Nephron progenitor cell (in vitro differentiated cells): ENCODE measurements at places on chromosomes 7 and 10.

- no peak for DNase-seq
Observed at GRCh38 chr7:155437836-155438235, 20.1 kb upstream of the EN2 start.

- DNase-seq, result peak; percentile 15
Observed at GRCh38 chr10:68871105-68871711, 29.9 kb upstream of the DDX50 start.

DNA sequence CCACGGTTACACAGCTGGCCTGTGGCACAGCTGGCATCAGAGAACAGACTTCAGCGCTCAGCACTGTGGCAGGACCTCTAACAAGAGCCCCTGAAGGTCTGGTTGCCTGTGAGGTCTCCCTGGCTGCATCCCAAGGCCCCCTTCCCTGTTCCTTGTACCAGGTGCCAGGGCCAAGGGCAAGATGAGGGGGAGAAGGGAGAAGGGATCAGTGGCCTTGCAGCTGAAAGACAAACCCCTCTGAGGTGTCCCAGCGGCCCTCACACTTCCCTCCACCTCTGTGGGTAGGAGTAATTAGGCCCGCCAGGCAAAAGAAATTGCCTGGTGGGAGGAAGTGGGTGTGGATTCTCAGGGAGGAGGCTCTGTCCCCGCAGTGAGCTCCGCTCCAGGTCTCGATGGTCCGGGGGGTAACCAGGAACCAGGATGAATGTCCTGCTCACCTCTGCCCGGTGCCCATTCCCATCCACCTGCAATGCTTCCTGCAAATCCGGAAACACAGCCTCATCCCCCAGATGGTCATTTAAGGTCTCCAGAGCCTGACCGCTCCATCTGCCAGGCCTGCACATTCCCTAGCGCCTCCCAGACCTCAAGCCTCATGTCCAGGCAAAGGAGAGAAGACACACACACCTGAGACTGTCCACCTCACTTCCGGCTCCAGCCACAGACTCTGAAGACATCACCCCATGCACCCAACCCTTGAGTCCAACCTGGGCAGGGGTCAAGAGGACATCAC, 22.7 kb downstream of the GRID2IP start:
- DNase-seq, result no peak

GRCh38 chr10:124494046-124494807, 32.6 kb downstream of the LHPP start:
- DNase-seq, result no peak

DNA sequence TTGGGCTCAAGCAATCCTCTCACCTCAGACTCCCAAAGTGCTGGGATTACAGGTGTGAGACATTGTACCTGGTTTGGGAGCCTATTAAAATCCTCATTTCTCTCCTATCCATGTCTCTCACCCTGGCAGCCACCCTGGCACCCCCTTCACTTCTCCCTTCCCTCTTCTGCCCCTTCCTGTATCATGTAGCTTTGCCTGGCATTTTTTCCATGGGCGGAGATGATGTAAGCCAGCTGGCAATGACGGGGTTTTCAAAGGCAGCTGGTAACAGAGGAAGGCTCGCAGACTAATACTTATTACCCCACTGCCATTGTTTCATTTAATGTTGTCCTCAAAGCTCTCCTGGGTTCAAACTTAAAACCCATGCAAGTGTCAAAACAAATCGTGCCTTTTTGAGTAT, 61.9 kb downstream of the RGS10 start:
- DNase-seq, result no peak

- DNase-seq, result no peak
Observed at GRCh38 chr7:140423501-140423900, 19.6 kb downstream of the RAB19 start.

DNA sequence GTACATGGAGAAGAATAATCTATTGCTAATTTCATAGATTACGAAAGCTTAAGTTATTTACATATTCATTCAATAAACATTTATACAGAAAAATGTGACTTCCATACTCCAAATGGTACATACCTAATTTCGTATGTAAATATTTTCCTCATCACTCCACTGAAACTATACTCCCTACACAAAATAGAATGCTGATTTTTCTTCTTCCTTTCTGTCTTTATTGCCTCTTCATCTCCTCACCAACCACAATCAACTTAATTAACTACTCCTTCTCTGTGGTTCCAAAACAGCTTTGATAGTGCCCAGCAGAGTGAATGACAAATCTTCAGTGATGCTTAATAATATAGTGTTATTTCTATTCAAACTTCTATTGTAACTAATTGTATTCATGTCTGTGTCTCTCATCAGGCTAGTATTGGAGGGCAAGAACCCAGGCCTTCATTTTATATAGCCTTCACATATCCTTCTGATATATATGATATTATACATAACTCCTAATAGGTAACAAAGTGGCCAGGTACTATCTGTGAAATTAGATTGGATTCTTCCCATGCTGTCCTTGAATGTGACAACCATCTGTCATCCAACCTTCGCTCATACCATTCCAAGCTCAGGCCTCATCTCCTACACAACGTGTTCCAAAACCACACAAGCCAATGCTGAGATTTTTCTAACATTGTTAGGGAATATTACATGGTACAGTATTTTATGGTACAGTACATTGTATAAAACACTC, 5.3 kb downstream of the ITGB1 start:
- DNase-seq, result no peak

GRCh38 chr10:126380352-126381076, 7.8 kb downstream of the ADAM12 start:
- DNase-seq, result no peak

GRCh38 chr10:14240253-14241189, 90.2 kb downstream of the FRMD4A start:
- no peak for DNase-seq

DNA sequence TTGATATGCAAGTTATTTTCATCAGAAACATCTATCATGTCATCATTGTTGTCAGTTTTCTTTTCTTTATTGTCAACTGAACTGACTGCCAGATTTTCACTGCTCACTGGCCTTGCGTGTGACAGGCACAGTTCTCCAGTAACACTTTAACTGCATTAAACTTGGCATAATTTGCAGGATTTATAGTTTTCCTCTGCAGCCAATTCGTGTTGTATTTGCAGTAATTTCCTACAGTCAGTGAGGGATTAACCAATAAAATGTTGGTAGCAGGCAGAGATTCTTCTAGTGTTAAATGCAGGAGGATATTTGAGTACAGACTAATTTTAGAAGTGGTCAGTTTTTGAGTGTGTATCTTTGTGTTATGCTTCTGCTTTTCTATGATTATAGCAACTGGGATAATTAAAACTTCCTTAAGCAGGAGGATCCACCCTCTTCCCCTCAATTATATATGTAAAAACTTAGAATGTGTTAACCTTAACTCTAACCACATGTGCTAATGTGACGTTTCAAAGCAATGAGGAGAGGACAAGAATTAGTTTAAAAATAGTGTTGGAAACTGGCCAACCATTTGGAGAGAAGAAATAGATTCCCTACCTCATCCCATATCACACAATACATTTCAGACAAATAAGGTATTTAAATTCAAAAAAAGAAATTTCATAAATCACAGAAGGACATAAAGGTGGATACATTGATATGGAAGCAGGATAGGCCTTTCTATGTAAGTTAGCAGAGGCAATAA, 365.5 kb upstream of the BMPER start:
- DNase-seq, result no peak

- DNase-seq, result peak; percentile 53
Observed at GRCh38 chr7:52017802-52018679, 701.4 kb upstream of the COBL start.

GRCh38 chr7:107430057-107430456, 39.8 kb upstream of the GPR22 start:
- no peak for DNase-seq

GRCh38 chr7:124887247-124887646, 42.4 kb downstream of the POT1 start:
- no peak for DNase-seq

- DNase-seq, result peak; percentile 12
Observed at GRCh38 chr7:13933536-13933935, 55.9 kb downstream of the ETV1 start.

- no peak for DNase-seq
Observed at GRCh38 chr7:18623389-18623788, 127.8 kb downstream of the HDAC9 start.

DNA sequence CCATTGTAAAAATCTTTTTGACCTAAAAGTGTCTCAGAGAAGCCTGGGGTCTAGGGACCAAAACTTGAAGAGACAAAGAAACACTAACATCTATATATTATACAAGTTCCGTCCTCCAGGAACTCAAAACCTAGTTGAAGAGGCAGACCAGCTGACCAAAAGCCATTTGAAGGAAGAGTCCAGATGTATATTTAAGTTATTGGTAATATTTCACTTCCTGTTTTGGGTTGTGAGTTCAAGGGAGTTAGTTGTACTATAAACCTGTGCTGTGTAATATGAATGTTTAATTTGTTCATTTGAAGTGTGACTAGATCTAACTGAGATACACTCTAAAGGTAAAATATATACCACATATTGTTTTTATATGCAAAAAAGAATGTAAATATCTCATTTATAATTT, 45.0 kb downstream of the CDK1 start:
- no peak for DNase-seq

DNA sequence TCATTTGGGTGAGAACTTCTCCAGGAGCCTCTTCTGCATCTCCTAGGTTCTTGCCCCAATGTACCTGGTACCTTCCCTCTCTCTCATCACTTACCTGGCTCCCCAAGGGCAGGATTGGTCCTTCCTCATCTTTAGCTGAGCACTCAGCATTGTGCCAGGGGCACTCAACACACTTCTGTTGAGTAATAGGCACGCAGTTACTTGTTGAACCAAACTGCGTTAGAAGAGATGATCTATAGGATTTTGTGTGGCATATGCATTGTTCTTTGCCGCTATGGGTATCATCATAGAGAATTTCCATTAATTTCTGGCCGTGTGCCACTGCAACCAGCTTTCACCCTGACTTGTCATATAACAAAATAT, 16.4 kb downstream of the TBXAS1 start:
- no peak for DNase-seq

DNA sequence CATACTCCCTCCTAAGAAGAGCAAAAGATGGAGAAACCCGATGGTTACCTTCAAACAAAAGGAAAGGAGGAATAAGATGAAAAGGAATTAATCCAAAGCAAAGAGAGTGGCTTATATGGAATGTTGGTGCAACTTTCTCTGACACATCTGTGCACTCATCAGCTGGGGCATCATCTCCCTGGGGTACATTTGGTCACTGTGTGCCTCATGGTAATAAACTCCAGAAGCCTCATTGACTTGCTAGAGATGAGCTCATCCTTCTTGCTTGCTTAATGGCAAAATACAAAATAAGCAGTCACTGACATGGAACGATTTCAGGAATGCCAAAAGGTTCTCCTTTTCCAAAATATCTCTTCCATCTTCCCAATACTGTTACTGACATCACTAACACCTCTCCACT, 22.5 kb downstream of the CAV1 start:
- DNase-seq, result no peak

DNA sequence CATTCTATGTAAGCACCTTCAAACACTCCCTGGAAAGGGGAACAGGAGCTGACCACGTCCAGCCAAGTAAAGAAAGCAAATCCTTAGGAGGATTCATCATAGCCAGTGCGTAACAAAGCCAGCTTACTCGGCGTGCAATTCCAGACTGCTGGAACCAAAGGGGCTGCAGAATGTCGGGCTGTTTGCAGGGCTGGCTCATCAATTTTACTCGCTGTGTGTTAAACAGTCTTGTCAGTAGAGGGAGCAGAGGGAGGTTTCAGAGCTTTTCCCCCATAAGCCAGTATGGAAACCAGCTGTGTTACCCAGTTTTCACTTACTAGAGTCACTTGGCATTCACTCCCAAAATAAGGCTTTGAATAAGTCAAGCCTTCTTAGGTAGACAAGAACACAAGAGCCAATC, 127.1 kb downstream of the KMT2E start:
- peak; percentile 40 for DNase-seq

GRCh38 chr7:93977211-93977950, 26.8 kb downstream of the BET1 start:
- DNase-seq, result no peak

- no peak for DNase-seq
Observed at GRCh38 chr10:53490553-53490952, 718.0 kb upstream of the MBL2 start.

- no peak for DNase-seq
Observed at GRCh38 chr10:59623133-59624121, 86.2 kb downstream of the SLC16A9 start.

DNA sequence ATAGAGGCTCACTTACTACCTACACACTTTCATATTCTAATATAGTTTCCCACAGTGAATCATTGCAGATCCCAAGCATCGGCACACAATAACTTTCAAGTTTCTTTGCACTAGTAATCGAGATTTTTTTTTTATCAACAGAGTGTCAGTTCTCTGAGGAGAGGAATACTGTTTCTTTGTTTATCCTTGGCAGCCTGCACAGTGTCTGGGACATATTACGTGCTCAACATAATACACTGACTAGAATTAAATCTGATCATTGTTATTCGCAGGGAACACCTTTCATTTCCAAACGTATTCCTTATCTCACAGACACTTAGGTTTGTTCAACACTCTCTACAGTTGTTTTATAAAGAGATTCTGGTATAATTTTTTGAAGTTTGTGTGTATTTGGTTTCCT, 95.3 kb downstream of the CACNA2D1 start:
- DNase-seq, result no peak

DNA sequence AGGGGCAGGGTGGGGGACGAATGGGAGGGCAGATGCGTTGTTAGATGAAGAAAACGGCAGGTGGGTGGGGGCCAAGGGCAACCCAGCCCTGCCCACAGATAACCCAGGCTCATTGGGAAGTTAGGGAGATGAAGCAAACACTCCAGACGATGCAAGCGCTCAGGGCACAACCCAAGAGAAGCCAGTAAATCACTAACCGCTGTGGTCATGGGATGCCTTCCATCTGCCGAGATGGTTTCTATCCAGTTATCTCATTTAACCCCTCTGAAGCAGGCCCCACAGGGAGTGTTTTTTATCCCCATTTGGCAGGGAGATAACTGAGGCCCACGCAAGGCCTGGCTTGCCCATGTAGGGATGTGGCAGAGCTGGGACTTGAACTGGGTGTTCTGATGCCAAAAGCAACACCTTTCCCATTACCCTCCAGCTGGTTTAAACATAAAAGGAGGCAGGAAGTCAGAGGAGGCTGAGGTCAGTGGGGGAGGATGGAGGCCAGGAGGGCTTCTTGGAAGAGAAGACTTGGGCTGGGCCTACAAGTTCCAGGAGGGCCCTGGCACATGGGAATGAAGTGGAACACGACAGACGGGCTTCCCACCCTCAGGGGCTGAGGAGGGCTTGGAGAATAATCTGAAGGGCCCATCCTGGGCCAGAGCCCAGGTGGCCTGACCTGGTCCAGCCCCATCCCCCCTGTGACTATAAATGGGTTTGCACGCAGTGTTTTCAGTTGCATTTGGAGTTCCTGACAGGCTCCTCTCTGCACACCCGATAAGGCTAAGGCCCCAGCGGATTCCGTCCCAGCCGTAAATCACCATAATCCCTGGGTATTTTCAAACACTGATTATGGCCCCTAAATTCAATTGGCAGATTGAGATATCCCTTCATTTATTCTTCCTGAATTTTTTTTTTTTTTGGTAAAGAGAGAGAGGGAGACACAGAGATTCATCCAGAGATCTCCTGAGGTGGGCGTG, 80.9 kb downstream of the NEURL1 start:
- no peak for DNase-seq
